ENCODE measurements at places on chromosomes 12 and 14.
A peak's percentile ranks its signal among the peaks of the same experiment; 100 is the strongest.

DNA sequence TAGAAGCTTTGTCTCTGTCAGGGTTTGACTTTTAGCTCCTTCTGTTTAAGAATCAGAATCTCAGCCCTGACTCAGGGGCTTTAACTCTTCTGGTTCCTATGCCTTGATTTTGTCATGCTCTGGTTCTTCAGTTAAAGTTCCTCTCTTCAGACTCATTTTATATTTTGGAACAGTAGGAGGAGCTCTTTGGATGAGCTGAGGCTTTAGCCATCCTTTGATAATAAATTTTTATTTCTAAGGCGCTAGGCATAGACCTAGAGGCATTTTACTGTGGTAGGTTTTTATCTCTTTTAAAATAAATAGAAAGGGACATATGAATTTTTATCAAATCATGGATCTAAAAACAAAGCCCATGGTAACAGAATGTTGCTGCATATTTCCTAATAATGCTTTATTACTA, 51.7 kb downstream of the ATP23 start:
- DNase-seq, result no peak

- DNase-seq, result no peak
Measured at GRCh38 chr14:37254411-37254947, 56.7 kb downstream of the MIPOL1 start.

DNA sequence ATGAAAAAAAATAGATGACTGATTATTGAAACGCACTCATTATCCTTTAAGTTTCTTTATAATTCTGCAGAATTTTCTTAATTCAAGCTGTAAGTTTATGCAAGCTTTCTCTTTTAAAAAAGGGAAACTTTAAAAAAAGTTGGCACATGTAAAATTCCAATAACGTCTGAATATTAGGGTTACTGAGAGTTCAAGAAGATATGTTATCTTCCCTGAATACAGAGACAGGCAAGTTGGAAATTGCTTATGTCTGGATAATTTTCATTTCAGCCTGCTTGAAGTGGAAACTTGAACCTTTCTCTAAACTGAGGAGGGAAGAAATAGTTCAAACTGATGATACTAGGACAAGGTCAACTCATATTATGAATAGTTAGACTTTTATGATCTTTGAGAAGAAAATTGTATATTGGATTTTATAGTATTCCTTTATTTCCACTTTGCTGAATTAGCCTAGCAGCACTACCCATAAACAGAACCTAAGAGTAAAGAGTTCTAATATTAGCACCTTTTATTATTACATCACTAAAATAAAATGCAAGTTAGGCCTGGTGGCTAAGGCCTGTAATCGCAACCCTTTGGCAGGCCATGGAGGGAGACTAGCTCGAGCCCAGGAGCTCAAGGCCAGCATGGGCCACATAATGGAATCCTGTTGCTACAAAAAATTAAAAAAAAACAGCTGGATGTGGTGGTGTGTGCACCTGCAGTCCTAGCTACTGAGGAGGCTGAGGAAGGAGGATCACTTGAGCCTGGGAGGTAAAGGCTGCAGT, 288.0 kb downstream of the TRHDE start:
- no peak for DNase-seq

- no peak for DNase-seq
Measured at GRCh38 chr12:108547686-108548085, 13.3 kb downstream of the SART3 start.

- no peak for DNase-seq
Measured at GRCh38 chr12:124564971-124565491, 2.4 kb downstream of the NCOR2 start.

DNA sequence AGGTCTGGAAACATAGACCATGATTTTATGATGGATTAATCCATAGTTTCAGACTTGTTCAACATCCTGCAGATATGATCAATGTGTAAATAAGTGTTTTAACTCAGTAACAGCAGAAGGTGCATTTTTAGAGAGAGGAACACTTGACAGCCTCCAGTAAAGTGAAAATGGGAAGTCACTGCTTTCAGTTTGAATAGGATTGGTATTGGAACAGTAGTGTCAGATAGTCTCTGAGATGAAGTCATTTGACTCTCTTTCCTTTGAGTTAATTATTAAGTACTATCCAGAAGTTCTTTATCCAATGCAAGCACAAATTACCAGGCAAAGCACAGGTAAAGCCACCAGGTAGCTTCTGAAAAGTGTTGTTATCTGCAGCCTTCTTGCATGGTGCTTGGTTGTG, 14.5 kb upstream of the NAV3 start:
- DNase-seq, result peak; percentile 25

DNA sequence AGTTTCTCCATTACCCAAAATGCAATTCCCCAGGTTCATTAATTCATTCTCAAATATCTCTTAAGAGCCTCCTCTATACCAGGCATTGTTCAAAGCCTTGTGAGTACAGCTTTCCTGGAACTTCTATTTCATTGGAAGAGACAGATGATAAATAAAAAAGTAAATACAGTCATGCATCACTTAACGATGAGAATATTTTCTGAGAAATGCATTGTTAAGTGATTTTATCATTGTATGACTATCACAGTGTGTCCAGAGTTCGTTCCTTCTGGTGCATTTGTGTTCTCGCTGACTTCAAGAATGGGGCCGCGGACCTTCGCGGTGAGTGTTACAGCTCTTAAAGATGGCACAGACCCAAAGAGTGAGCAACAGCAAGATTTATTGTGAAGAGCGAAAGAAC, 66.0 kb downstream of the ANO4 start:
- no peak for DNase-seq

DNA sequence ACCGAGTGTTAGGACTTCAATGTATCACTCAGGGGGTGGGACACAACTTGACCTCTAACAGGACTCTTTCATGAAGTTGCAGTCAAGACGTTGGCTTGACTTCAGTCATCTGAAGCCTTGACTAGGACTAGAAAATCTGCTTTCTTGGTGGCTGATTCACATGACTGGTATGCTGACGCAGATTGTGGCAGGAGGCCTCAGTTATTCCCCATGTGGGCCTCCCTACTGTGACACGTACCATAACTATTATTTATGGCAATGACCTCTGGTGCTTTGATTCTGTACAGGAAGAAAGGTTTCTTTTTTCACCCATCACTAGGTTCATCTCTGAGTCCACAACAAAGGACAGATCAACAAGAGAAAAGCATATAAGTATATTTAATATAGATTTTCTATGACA, 270.4 kb downstream of the NEDD1 start:
- no peak for DNase-seq

DNA sequence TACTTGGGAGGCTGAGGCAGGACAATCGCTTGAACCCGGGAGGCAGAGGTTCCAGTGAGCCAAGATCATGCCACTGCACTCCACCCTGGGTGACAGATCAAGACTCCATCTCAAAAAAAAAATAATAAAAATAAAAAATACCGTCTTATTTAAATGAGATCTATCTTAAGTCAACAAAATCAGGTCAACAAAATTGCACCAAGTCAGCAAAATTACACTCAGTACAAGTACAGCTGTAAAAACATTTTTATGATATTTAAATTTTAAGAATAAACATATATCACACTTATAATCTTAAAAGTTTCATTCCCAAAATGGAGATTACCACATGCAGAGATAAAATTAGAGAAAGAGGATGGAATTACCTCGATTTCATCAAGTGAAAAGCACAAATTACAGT, 33.2 kb downstream of the HECTD1 start:
- DNase-seq, result no peak

DNA sequence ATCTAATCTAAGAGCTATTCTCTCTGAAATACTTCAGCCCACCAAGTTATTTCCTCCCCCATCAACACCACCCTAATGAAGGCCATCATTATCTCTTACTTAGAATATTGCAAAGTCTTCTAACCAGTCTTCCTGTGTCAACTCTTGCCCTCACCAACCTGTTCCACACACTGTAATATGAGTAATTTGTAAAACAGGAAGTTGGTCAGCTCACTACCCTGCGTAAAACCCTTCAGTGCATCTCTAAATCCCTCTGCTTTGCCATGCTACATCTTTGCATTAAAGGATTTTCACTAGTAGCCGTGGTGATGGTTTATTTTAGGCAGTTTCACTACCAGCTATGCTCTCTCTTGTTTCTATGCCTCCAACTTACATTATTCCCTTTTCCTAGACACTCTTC, 70.0 kb downstream of the KIF21A start:
- DNase-seq, result no peak

- no peak for DNase-seq
Measured at GRCh38 chr12:52708010-52708409, 4.7 kb upstream of the KRT77 start.

- DNase-seq, result no peak
Measured at GRCh38 chr14:51609251-51609954, 42.3 kb upstream of the FRMD6 start.

All from GM10248 (cell line).